Naive thymus-derived CD4-positive, alpha-beta T cell (primary cell): ENCODE measurements at places on chromosomes 12 and 14. TPM values are rescaled to one million over a fixed set of nuclear protein-coding genes. Genes with fewer than 3 reads are reported as not detected.

The CCDC91 gene
- 105 TPM for total RNA-seq

The RNASE7 gene
- total RNA-seq: not detected

The DLGAP5 gene
- not detected for total RNA-seq

DNA sequence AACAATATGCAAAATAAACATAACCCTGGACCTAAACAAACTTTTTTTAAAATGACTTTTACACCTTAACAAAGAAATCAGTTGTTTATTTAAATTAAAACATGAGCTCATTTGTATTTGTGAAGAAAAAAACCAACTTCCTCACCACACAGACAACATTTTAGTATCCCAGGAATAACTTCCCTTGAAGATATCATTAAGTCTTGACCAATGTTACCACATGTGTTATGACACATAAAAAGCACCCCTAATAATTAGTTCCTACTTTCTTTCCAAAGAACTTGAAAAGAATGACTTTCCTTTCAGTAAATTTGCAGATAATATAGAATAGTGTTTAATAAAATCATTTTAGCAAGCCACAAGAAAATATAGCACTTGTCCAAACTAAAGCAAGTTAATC, 42.4 kb downstream of the DUSP16 start:
- DNase-seq: no peak

DNA sequence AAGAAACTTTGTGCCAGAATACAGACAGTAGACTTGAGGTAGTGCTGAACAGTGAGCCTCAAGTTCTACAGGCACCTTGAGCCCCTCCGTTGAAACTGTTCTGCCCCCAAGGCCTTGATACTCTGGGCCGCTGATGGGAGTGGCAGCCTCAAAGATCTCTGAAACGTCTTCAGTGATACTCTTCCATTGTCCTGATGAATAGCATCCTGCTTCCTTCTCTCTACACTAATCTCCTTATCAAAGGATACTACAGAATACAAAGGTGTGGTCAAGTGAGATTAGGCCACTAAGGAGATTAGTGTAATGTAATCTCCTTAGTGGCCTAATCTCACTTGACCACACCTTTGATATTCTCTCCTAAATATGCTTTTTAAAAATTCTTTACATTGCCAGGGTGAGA, 419.8 kb upstream of the SEL1L start:
- no peak for DNase-seq

DNA sequence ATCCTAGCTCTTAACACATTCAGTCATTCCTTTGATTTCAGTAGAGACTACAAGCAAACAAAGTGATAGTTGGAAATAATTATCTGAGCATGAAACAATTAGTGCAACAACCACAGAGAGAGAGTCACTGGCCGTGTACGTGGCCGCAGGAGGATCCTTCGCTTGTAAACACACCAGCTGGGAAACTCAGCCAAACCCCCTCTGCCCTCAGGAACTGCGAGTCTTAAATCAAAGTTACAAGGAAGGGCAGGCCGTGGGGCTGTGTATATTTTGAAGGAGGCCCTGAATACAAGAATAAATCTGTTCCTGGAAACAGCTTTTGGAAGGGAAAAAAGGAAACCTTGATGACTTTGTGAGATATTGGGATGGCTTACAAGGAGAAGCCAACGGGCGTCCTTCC, 164.5 kb downstream of the ANO2 start:
- no peak for DNase-seq
